RPMI7951 (cell line): ENCODE measurements at places on chromosomes 16 and 17.
A peak's percentile ranks its signal among the peaks of the same experiment; 100 is the strongest.

DNA sequence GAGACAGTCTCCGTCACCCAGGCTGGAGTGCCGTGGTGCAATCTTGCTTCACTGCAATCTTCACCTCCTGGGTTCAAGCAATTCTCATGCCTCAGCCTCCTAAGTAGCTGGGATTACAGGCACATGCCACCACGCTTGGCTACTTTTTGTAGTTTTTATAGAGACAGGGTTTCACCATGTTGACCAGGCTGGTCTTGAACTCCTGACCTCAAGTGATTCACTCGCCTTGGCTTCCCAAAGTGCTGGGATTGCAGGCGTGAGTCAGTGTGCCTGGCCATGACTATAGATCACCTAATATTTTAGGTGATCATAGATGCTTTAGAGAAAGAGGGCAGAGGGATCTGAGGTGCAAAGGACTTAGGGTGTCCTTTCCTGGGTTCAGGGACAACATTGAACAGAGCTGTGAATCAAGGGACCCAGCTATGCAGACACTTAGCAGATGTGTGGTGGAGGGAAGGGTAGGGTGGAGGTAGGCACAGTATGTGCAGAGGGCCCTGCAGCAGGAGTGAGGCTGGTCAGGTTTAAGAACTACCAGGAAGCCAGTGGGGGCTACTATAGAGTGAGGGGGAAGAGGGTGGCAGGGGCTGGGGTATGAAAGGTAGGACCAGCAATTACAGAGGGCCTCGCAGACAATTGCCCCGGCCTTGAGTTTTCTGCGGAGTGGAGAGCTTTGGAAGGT lies 116.5 kb downstream of the CMIP start:
- DNase-seq = peak; percentile 19

GRCh38 chr16:4506450-4506849 lies 30.3 kb downstream of the HMOX2 start:
- DNase-seq = peak; percentile 63

- DNase-seq = peak; percentile 22
Observed at GRCh38 chr17:45346216-45347015, 29.6 kb upstream of the MAP3K14 start.

DNA sequence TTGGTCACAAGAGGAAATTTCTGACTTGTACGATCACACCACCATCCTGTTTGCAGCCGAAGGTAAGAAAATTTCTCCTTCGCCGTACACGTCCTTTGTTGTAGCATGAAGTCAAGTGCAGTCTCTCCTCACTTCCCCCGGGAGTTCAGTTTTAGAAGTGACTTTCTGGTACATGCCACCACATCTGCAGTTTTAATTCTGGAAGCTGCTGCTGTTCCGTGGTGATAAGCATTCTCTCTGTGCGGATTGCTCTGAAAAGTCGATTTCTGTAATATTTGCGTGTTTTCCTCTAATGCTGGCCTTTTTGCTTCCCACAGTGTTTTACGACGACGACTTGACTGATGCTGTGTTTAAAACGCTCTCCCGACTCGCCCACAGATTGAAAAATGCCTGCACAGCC lies 20.6 kb downstream of the METTL22 start:
- DNase-seq = no peak

DNA sequence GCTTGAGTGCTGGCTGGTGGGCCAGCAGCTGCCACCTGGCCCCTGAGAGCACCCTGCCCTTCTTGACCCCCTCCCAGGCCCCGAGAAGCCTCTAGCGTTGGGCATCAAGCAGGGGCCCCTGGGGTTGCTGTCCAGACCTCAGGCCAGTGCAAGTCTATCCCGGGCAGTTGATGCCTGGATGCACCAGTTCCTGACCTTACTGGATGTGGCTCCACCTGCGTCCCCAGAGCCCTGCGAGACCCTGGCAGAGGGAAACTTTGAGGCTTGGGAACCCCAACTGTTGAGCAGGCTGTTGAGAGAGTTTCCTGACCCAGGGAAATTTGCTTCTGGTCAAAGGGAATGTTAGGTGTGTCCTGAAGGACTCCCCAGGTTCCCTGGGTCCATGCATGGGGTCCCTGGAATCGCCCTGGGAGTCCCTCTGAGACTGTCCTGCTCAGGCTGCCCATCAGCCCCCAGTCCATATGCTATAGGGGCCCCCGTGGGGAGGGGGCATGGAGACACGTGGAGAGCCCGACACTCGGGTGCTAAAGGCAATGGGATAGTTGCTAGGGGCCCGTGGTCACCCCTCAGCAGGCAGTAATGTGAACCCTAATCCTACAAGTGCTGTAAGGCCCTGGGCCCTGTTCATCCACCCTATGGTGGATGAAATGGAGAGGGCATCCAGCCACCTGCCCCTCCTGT lies 46.4 kb downstream of the RAB11FIP4 start:
- no peak for DNase-seq

GRCh38 chr16:87822108-87822970 lies 47.0 kb downstream of the SLC7A5 start:
- no peak for DNase-seq
